ENCODE measurements at places on chromosomes 7 and 10.

DNA sequence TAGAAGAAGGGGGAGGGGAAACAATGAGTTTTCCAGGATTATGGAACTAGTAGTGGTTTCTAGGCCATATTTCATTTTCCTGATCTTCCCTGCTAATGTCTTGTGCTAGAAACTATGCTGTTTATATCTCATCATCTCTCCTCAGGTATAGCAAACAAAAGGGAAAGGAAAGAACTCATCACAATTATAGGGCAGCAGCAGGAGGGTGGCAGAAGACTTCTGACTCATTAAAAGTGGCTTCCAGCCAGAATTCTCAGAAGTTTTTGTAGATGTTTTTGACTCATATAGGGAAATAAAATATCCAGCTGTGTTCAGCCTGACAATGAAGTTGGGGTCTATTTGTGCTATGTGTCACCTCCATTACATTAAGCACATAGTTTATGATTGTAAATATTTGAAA, 6.5 kb downstream of the AHR start:
- DNase-seq = no peak

DNA sequence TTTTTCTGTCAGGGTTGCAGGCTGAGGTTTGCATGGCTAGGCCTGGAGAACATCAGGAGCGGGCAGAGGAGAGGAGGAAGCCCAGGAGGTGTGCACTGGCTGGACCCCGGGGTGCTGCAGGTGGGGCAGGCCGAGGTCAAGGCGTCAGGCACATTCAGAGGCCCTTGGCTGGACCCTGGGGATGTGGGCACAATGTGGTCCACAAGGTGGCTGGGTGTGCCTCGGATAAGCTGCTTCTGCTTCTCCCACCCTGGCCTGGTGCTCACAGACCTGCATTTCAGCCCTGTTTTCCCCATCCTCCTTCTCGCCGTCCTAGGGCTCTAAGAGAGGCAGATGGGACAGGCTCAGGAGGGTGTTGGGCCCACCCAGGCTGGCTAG, 108.2 kb downstream of the ADCY1 start:
- DNase-seq = no peak

DNA sequence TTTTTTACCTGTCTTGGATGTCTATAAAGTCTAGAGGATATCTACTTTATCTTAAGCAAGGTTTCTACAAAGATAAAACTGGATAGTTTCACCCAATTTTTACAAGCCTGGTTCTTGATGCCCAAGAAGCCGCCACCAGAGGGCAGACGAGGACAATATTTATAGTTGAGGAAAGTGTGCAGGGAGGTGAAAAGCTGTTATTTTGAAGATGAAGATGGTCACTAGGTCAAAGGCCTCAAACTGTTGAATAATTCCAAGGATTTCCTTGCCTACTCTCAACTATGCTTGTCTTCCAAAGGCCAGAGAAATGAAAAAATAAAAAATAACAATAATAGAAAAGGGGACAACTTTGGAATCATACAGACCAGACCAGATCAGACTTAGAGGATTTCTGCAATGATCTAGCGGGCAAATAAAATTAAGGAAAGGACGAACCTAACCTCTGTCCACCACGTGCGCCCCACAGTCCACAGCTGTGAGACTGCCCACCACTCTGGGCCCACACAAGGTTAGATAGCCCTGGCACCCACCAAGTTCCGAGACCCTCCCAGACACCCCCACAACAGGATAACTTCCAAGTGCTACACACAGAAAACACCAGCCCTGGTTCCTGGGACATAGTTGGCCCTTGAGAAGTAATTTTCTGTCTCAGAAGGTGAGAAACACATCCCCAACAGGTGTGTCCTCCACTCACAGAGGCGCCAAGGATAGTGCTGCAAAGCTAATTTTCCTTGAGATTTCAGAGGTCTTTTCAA, 2.8 kb downstream of the PKD1L1 start:
- DNase-seq = peak; percentile 73

- DNase-seq = no peak
Observed at GRCh38 chr10:95454356-95454755, 106.8 kb downstream of the SORBS1 start.

- peak; percentile 21 for DNase-seq
Observed at GRCh38 chr7:155644971-155645509, 579 bp downstream of the RBM33 start.

DNA sequence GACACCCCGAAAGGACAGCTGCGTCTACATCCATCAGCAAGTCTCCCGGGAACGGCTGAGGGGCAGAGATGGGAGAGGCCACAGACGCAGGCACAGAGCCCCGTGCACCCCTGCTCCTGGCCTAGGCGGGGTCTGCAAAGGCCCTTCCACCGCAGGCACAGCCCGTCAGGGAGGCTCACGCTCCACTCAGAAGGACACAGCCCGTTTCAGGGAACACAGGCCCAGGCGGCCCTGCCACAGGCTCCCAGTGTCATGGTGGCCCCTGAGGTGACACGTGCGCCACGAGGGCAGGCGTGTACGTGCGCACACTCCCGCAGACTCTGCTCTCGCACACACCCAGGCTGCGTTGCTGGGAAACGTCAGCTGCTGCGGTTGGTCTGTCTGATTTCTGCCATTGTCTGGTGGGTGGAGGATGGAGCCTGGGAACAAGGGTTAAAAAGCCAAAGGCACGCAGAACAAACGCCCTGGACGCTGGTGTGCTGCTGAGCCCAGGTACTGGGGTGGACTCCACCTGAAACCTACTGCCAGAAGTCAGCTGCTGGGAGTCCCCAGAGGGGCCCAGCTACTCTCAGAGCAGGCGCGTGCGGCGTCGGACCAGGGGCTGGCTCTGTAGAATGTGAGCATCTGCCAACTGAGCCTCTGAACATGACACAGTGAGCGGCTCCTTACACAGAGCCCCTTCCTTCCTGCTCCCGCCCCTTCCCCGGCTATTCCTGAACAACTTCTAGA, 13.1 kb downstream of the GPER1 start:
- no peak for DNase-seq

- no peak for DNase-seq
Observed at GRCh38 chr7:142668495-142668894, 80.8 kb upstream of the PRSS1 start.

DNA sequence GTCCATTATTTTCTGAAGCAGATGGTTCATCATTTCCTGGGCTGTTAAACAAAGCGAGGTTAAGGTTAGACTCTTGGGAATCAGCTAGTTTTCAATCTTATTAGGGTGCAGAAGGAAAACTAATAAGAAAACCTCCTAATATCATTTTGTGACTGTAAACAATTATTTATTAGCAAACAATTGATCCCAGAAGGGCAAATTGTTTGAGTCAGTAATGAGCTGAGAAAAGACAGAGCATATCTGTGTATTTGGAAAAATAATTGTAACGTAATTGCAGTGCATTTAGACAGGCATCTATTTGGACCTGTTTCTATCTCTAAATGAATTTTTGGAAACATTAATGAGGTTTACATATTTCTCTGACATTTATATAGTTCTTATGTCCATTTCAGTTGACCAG, 10.1 kb downstream of the BUB3 start:
- no peak for DNase-seq

GRCh38 chr10:98429320-98430072, 14.5 kb upstream of the PYROXD2 start:
- no peak for DNase-seq

- no peak for DNase-seq
Observed at GRCh38 chr10:110207011-110207804, at the start of gene MXI1. Gene MXI1, plus strand, starts transcription at chr10:110207605. Its CDS starts 204 bp downstream, at chr10:110207809.

- no peak for DNase-seq
Observed at GRCh38 chr10:124289851-124290795, 128.6 kb downstream of the OAT start.

GRCh38 chr10:90893190-90893589, 21.4 kb downstream of the RPP30 start:
- no peak for DNase-seq

DNA sequence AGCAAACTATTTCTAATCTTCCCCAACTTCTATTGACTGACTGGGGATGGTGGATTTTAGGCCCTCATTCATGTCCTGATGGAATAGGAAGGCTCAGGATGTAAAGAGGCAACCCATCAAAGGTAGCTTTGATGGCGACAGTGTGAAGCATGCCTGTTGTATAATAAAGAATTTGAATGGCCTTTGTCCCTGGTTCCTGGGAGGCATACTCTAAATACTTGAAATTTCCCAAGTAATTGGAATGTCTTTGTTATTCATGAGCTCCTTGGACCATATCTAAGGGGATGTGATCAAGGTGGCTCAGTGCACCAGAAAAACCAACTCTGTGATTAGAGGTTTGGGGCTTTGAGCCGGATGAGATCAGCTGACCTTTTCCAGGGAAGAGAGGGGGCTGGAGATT, 264.5 kb upstream of the NEBL start:
- DNase-seq = no peak

GRCh38 chr10:47288916-47289495, 11.0 kb upstream of the GDF10 start:
- no peak for DNase-seq

DNA sequence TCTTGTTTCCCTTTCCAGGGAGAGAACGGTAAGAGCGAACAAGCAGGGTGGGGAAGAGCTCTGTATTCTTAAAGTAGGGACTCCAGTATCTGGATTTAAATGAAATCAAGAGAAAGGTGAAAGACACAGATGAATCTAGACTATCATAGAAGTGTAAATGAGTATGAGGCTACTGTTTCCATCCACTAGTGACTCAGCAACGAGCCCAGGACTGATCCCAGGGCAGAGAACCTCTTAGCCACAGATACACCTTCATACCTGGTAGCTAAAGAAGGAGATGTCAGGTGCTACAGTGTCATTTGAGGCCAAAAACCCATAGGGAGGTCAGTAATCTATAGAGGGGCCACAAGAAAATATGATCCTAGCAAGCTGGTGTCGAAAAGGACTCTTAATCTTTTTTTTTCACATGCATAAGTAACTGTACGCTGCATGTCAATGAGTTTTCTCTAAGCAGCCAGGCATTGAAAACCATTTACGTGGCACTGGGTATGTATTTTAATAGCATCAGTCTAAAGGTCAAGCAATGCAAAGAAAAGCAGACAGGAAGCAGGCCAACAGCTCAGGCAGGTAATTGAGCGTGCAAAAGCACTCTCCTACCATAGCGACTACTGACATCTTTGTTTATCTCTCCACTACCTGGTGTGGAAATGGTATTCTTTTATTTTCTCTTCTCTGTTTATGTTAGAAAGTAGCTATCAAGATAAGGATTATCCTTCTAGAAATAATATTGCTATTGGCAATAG, 91.5 kb upstream of the EGR2 start:
- DNase-seq = no peak

GRCh38 chr7:94832051-94832450, 75.3 kb upstream of the PPP1R9A start:
- DNase-seq = no peak

- DNase-seq = no peak
Observed at GRCh38 chr7:157551325-157552070, 214.7 kb downstream of the DNAJB6 start.

DNA sequence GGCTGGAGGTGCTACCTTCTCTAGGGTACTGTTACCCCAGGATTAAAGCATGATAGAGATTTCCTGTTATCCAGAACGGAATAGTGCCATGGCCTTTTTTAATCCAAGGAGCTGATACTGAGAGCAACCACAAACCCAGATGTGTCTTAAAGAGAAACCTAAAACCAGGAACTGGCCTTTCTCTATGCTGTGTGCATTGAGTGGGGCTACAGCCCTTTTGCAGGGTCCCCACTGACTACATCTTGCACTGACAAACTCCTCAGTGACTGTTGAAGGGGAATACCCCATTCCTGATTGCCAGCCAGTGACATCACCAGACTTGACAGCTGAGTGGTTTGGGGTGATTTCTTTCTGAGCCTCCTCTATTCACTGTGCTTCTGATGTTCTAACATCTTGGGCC, 81.9 kb upstream of the CAPZA2 start:
- no peak for DNase-seq

GRCh38 chr7:157983502-157984422, 603.9 kb downstream of the PTPRN2 start:
- no peak for DNase-seq

DNA sequence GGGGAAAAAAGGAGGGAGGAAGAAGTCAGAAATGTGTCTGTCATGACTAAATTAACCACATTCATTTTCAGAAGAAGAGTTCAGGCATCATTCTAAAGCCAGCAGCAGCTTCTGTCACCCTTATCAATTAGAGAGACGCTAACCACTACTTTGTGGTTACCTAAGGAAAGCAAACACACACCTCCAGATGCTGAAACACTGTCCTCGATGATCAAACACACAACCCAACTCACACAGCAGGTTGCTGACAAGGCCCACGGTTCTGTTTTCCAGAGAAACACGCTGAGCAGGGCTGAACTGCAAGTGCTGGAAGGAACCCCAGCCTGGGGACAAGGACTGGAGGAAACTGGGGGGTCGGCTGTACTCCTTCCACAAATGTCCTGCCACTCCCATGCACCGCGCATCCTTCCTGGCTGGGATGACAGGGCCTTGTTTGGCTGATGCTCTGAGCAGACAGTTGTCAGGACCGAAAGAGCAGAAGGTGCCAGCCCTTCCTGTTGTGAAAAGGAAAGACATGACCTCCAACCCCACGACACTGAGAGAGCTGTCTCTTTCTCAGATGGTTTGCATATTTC, 36.6 kb downstream of the PRKCQ start:
- DNase-seq = peak; percentile 32

- no peak for DNase-seq
Observed at GRCh38 chr10:129078746-129079145, 388.3 kb upstream of the MGMT start.

- DNase-seq = no peak
Observed at GRCh38 chr10:87605628-87606251, 53.9 kb upstream of the PAPSS2 start.

DNA sequence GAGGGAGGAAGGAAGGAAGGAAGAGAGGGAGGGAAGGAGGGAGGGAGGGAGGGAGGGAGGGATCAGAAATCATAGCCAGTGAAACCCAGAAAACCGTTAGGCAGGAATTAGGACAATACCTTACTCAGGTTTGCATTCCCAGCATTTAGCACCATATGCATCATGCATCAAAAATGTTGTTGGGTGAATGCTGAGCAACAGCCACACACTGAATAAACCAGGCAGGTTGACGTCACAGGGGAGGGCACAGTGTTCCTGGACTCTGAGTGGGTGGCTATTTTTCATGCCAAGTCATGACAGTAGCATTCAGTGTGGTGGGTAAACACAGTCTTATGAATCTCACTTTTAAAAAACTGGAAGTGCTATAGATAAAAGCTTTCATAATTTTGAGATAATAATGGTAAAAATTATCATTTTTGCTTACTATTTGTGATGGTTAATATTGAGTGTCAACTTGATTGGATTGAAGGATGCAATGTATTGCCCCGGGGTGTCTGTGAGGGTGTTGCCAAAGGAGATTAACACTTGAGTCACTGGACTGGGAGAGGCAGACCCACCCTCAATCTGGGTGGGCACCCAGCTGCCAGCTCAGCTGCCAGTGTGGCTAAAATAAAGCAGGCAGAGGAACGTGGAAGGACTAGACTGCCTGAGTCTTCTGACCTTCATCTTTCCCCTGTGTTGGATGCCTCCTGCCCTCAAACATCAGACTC, 199.1 kb upstream of the PRKCQ start:
- no peak for DNase-seq

DNA sequence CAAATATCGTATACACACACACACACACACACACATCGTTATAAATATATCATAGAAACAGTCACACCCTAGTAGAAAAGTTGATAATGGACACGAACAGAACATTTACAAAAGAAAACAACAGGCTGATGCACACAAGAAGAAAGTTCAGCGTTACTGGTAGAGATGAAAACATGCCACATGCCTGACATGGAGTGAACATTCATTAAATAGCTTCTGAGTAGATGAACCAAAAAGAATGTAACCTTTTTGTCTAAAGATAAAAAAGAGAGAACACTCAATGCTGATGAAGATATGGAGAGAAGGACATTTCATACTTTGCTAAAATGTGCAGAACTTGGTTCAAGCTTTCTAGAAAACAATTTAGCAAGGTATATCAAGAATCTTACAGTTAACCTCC, 173.4 kb upstream of the KLF14 start:
- DNase-seq = no peak

GRCh38 chr10:132449051-132449810, 52.2 kb downstream of the PWWP2B start:
- no peak for DNase-seq

Measured in T-helper 9 cell (primary cell).